Gastroesophageal sphincter (tissue), 4 donors: ENCODE measurements at places on chromosomes 1 and 21.
A peak's percentile ranks its signal among the peaks of the same experiment; 100 is the strongest.

GRCh38 chr1:56469640-56470371, 109.6 kb downstream of the PLPP3 start:
- ATAC-seq = peak; percentile 67

DNA sequence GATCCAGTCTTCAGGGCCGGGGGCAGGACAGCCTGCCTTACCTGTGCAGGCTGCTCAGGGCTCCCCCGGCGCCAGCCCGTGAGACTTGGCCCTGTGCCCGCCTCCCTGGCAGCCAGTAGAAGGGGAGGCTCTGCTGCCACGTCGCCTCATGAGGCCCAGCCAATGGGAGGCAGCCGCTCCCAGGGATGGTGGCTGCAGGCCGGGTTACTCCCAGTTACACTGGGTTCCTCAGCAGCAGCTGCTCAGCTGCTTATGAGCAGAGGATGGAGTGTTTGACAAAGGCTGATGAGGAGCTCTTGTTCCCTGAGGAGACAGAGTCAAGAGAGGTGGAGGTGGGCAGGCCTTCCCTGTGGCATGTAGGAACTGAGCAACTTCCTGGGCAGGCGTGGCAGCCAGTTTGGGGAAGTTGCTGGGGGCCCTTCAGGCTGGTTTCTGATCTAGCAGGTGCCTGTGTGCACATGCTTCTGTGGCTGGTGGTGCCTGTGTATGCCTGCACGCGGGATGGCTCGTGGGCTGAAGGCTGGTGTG, 5.5 kb downstream of the MFSD2A start:
- ATAC-seq = no peak

DNA sequence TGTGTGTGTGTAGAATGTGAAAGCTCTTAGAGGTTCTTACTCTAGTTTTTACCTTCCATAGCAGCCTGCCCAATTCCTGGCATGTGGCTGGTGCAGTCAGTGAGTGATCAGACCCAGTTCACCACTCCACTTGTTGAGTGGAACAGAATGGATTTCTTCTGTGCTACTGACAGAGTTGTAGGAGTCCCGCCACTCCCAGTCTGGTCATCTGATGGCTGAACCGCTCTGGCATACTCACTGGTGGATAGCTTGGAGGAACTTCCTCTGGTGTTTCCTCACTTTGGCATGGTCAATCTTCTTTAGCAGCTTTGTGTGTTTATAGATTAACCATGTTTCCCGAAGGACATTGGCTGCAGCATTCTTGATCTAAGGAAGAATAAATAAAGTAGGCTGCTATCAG, 106.7 kb upstream of the ADAR start:
- ATAC-seq = peak; percentile 54

GRCh38 chr21:43916076-43916475, 51.1 kb downstream of the AGPAT3 start:
- no peak for ATAC-seq

- no peak for ATAC-seq
Observed at GRCh38 chr21:45834026-45834715, 147.4 kb upstream of the COL6A1 start.

- no peak for ATAC-seq
Observed at GRCh38 chr1:236748268-236748870, 46.7 kb upstream of the MTR start.

DNA sequence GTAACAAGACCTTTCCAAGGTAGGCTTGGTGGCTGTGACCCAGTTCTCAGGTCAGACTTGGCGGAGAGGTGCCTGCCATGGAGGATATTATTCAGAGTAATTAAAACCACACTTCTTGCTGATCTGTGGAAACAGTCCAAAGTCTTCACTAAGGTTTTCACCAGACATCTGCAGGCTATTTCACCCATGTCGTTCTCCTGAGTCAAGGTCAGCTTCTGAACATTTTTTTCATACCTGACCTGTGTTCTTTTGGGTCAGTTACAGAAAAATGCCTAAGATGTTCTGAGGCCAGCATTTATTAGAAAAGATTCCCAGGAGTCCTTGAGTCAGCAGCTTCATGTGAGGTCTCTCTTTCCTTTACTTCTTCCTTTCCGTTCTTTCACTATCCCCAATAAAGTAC, 54.9 kb downstream of the RGL1 start:
- ATAC-seq = no peak

DNA sequence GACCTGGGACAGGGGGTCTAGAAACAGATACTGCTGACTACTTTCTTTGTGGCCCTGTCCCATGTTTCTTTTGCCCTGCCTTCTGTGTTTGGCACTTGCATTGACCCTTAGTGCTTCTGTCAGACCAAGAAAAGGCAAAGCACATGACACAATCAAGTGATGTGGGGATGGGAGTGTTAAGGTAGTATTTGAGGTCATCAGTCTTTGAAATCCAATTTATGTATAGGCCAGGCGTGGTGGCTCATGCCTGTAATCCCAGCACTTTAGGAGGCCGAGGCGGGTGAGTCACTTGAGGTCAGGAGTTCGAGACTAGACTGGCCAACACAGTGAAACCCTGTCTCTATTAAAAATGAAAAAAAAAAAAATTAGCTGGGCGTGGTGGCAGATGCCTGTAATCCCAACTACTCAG, 26.0 kb downstream of the SERBP1 start:
- ATAC-seq = no peak

DNA sequence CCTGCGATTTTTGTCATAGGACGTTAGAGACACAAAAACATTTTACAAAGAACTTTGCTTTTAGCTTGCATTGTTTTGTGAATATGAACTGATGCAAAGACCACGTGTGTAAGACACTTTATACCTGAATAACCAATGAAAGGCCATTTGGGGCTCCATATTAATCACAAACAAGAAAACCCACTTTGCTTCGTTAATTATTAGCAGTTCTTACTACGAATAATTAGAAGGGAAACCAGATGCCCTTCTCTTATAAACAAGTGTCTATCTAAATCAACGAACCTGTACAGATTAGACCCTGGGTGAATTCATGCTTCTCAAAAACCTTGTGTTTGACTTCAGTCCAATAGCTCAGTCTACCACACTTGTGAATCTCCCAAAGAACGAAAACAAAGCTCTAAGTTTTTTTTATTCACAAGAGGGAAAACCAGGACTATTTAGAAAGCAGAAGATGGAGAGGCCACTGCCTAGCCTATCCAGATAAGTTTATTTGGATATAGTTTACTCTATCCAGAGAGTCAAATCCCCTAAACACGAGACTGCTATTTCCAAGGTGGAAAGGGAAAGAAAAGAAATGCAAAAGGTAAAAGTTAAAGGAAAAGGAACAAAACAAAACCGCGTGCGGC, 897 bp downstream of the CYYR1 start:
- ATAC-seq = no peak

- ATAC-seq = no peak
Observed at GRCh38 chr1:231600458-231600976, 26.1 kb upstream of the DISC1 start.

DNA sequence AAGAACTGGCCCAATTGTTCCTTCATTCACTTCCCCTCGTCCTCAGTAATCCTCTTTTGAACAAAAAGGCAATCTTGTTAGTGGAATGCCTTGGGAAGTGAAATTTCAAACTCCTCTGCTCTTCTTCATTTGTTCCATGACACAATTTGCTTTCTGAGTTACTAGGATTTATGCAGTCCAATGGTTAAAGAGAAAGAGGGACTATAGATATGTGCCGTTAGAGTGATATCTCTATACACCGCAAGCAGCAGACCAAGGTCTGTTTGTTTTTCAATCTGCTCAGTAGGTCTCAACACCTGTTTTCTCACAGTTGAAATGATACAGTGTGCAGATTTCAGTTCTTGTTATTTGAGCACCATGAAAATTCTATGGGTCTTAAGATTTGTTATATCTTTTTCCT, 244.0 kb downstream of the DNM3 start:
- ATAC-seq = no peak

GRCh38 chr1:60874718-60875117, 207.6 kb upstream of the NFIA start:
- no peak for ATAC-seq

DNA sequence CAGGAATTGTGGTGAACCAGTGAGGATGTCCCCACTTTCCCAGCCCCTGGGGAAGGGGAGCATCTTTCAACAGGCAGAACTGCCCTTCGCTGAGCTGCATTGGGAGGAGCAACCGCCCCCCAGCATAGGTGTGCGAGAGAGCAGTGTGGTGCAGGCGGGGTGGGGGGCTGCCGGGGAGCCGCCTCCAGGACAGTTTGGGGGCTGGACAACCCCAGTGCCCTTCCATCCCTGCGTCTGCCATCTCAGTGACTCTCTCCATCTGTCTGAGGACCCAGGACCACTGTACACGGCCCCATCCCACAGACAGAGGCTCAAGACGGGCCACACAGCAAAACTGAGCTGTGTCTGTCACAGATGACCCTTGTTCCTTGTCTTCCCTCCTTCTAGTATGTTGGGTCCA, 14.2 kb downstream of the PODN start:
- ATAC-seq = no peak

- no peak for ATAC-seq
Observed at GRCh38 chr1:43447891-43448708, 5.6 kb downstream of the HYI start.

DNA sequence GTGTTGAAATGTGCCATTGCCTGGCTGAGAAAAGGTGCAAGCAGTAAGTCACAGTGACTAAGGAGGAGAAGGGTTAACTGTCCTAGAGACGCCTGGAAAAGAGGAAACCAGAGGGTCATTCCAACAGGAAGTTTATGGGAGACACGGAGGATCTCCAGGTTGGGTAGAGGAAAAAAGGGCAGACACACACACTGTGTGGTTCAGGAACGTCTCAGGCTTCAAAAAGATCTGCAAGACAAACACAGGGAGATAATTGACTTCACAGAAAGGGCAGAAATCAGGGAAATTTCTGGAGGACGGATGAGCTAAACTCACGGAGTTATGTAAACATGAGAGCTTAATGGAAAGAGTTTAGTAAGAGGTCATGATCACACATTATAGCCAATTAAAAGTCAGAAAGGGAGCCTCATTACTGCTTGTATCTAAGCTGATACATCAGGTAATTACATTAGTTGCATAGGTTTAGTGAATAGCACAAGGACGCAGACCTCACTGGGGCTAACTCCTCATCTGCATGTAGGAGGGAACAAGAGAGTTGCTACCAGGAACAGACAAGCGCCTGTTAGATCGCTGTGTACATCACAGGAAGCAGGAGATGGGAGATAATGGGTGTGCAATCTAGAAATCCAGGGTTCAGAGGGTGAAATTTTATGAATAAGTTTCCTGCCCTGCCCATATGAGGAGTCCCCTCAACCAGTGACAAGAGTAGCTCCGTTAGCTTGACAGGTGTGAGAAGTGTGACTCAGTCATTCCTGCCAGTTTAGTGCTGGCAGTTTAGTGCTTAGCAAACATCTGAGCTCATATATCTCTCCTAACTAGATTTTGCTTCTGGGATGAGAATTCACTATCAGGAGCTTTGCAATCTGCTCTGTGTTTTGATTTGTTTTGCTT, 96.6 kb upstream of the TNR start:
- ATAC-seq = no peak

- no peak for ATAC-seq
Observed at GRCh38 chr1:77540501-77541161, 141.8 kb downstream of the ZZZ3 start.

- ATAC-seq = no peak
Observed at GRCh38 chr1:209884249-209884648, 53.8 kb upstream of the SYT14 start.

- ATAC-seq = no peak
Observed at GRCh38 chr1:16063226-16063829, 10.1 kb downstream of the FAM131C start.

- no peak for ATAC-seq
Observed at GRCh38 chr1:74193908-74194307, 4.1 kb downstream of the LRRIQ3 start.

- no peak for ATAC-seq
Observed at GRCh38 chr1:153936011-153936802, 10.3 kb downstream of the DENND4B start.

DNA sequence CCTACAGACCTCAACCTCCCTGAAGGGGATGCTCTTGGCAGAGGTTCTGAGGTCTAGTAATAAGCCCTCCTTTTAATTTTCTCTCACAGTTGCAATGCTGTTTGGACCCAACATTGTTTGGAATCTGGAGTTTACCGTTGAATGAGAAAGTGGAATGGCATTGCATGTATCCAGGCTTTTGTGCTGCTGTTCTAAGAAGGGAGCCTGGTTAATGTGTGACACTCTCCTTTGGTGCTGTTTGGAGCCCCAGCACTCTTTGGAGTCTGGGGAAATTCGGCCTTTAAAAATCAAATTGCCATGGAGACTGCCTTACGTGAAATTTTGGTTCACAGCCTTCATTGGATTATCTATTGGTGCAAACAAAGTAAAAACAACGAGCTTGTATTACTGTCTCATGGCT, 23.7 kb upstream of the TMEM61 start:
- no peak for ATAC-seq

DNA sequence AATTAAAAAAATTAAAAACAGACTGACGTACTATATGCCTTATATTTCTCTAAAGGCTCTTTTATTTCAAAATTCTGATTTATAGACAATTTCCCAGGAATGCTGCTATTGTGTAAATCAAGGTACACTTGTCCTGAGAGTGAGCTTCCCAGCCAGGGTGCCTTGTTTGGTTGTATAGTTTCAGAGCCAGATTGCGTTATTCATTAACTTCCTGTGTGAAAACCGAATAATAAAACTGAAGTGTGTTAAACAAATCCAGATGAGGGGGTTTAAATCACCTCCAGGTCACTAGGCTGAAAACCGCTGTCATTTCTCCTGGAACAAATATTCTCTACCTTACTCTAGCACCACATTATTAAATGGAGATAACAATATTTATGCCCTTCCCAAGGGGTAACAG, 68.7 kb downstream of the LMX1A start:
- ATAC-seq = no peak

DNA sequence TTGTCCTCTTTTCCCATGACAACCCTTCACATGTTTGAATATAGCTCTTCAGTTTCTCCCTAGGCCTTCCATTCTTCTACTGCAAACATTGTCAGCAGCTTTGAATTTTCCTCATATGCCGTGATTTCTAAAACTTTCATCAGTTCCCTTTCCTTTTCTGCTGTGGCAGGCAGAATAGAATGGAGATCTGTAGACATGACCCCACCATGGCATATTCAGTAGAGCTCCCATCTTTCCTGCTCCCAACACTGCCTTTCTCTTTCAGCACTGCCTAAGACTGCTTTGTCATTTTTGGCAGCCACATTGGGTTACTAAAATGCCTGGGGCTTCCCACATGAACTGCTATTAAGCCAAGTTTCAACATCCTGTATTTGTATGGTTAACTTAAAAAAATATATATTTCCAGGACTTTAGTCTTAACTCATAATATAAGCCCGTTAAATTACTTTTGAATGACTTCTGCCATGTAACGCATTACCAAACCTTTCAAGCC, 60.9 kb downstream of the TBX19 start:
- no peak for ATAC-seq

GRCh38 chr1:30058970-30059369, 664.4 kb downstream of the MATN1 start:
- no peak for ATAC-seq

DNA sequence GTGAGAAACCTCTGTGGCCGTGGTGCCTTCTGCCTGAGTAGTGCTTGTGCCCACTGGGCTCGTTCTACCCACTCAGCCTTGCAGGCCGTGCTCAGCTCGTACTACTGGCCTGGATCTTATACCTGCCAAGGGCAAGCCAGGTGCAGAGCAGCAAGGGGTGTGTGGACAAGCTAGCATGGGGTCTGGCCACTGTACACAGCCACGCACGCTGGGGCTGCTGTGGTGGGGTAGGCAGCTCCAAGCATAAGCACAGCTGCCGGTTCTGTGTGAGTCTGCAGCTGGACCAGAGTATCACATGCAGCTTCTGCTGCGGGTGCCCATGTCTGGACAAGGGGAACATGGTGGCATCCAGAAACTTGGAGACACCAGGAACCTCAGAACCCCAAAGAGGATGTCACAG, 16.4 kb downstream of the FAM20B start:
- no peak for ATAC-seq

- no peak for ATAC-seq
Observed at GRCh38 chr1:232090816-232091215, 464.2 kb downstream of the DISC1 start.
